ENCODE measurements at places on chromosomes 2 and 18. TPM values are rescaled to one million over a fixed set of nuclear protein-coding genes. Genes with fewer than 3 reads are reported as not detected.

The CRYGD gene
- total RNA-seq = not detected

The DPP10 gene
- 0.80 TPM for total RNA-seq

- no peak for DNase-seq
- H3K27ac ChIP-seq = no peak overlapping the region
- H3K4me1 ChIP-seq = peaks cover 54% of the 10 kb centered on the region
- H3K27me3 ChIP-seq = no peaks in the 10 kb centered on the region
- no peaks in the 10 kb centered on the region for H3K36me3 ChIP-seq
These were observed 5.0 kb upstream of the TET3 start for GRCh38 chr2:73979686-73980085.

DNA sequence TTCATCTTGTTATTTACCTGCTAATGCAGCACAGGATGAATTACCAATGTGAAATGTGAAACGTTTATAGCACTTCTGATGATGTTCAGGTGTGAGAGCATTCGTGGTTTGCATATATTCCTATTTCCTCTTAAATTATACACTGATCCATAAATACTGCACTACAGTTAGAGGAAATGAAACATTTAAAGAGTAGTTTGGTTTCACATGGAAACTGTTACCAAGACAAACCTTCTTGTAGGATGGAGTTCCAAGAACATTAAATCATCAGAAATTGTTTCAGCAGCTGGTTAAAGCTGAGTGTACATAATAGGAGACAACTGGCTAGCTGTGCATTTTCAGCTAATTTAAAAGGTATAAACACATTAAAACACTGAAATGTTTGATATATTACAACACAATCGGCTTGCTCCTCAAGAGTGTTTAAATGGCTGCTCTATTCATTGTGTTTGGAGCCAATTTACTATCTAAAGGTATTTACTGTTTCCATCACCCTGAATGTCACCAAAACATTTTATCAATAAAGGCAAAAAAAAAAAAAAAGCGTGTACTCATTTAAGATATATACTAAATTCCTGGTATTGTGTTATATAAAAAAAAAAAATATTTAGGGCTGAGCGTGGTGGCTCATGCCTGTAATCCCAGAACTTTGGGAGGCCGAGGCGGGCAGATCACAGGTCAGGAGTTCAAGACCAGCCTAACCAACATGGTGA, 100.6 kb downstream of the DYM start:
- peaks cover 12% of the 10 kb centered on the region for H3K36me3 ChIP-seq
- H3K27ac ChIP-seq = no peak overlapping the region
- H3K4me3 ChIP-seq = no peak overlapping the region
- H3K4me1 ChIP-seq = peaks cover 9% of the 10 kb centered on the region

The SCN1A gene
- 19.1 TPM for total RNA-seq

GRCh38 chr2:234046521-234046920, 4.0 kb upstream of the SPP2 start:
- no peak overlapping the region for H3K4me3 ChIP-seq
- no peaks in the 10 kb centered on the region for H3K27me3 ChIP-seq
- H3K36me3 ChIP-seq = no peaks in the 10 kb centered on the region
- no peak for DNase-seq
- H3K27ac ChIP-seq = no peak overlapping the region
- H3K4me1 ChIP-seq = no peaks in the 10 kb centered on the region

DNA sequence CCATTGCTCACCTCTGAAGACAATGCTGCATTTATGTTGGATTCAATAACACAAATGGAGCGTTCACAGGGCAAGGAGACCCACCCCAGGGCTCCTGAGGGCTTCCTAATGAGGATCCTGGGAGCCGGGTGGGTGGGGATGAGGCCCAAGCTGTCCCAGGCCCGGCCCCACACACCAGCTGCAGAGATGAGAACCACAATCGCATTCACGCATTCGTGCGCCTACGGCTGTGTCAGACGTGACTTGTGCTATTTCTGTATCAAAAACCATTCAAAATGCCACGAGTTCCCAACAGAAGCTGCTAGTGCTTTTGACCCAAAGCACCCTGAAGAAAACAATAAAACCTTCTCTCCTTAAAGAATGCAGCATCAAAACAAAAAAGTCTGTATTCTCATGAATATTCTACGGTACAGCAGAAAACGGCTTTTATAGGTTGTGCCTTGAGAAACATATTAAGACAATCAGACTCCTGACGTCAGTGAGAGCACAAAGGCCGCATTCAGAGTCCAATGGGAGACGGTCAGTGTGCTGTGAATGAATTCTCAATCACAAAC, 205.4 kb downstream of the HDAC4 start:
- H3K27ac ChIP-seq = no peak overlapping the region
- DNase-seq = no peak
- H3K4me3 ChIP-seq = no peak overlapping the region
- H3K4me1 ChIP-seq = peaks cover 9% of the 10 kb centered on the region
- H3K27me3 ChIP-seq = no peaks in the 10 kb centered on the region

DNA sequence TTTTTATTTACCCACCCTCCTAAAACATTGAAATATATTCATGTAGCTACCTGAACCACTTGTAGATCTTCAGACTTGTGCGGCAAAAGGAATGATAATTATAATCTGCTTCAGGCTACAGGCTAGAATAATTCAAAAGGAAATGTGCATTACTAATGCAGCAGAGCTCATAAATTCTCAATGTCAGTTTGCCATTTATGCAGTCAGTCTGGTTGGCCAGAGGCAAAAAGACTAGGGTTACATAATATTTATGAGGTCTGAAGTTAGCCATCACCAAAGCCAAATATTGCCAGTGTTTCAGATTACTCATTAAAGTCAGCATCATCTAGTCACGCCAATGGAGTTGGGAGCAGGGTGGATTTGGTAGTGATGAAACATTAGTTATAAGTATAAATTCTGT, 38.9 kb downstream of the METAP1D start:
- no peak overlapping the region for H3K27ac ChIP-seq
- H3K4me3 ChIP-seq = no peak overlapping the region
- DNase-seq = no peak
- no peaks in the 10 kb centered on the region for H3K27me3 ChIP-seq
- H3K36me3 ChIP-seq = no peaks in the 10 kb centered on the region

The SOCS6 gene
- 24.8 TPM for total RNA-seq

DNA sequence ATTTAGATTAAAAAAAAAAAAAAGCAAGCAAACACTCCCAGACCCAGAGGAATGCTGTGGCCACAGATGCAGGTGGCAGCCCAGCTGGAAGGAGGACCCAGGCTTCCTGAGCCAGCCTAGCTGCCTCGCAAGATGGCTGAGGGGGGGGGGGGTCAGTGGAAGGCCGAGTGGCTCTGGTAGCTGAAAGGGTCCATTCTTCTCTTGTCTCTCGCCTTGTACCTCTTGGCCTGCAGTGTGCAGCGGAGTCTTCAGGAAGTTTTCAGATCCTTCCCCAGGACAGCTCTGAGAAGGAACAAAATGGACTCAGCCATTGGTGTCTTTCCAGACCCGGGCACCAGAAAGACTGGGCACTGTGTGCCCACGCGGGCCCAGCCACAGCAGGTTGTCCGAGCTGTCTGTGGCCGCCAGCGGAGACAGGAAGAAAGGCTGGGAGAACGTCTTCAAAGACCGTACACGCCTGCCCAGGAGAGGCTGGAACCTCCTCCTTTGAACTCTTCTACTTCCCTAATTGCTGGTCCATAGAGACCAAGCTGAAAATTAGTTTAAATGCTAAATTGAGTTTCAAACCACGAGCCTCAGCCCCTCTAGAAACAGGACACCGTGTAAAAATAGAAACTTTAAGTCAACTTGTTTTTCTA, 21.3 kb downstream of the APCDD1 start:
- DNase-seq = no peak
- no peaks in the 10 kb centered on the region for H3K27me3 ChIP-seq
- peaks cover 32% of the 10 kb centered on the region for H3K4me1 ChIP-seq
- peaks cover 21% of the 10 kb centered on the region for H3K36me3 ChIP-seq
- no peak overlapping the region for H3K27ac ChIP-seq

- peak overlapping the region; percentile 31 for H3K27ac ChIP-seq
- H3K4me1 ChIP-seq = peaks cover 5% of the 10 kb centered on the region
- no peak for DNase-seq
- peak overlapping the region; percentile 14 for H3K4me3 ChIP-seq
These were observed 58.3 kb downstream of the DOCK10 start for GRCh38 chr2:224983712-224984554.

All from lower lobe of right lung (tissue), 2 donors.